ENCODE measurements at places on chromosomes 2 and 18. TPM values are rescaled to one million over a fixed set of nuclear protein-coding genes. Genes with fewer than 3 reads are reported as not detected.

The C2orf80 gene
- 0.97 TPM for polyA plus RNA-seq

The ESCO1 gene
- polyA plus RNA-seq: 3.3 TPM

The IL1R1 gene
- 0.19 TPM for polyA plus RNA-seq

The TSPYL6 gene
- polyA plus RNA-seq: not detected

The BABAM2 gene
- 12.1 TPM for polyA plus RNA-seq

The CIB4 gene
- not detected for polyA plus RNA-seq

The COL3A1 gene
- polyA plus RNA-seq: 0.06 TPM

The AQP4 gene
- 2.8 TPM for polyA plus RNA-seq

The FAM117B gene
- 4.0 TPM for polyA plus RNA-seq

The MARCHF4 gene
- polyA plus RNA-seq: 1.8 TPM

The CNDP2 gene
- 71.8 TPM for polyA plus RNA-seq

The UGT1A8 gene
- 0.03 TPM for polyA plus RNA-seq

The XIRP2 gene
- polyA plus RNA-seq: not detected

The RGPD3 gene
- 0.08 TPM for polyA plus RNA-seq

The PMS1 gene
- polyA plus RNA-seq: 13.1 TPM

The FBLN7 gene
- 0.88 TPM for polyA plus RNA-seq

The GREB1L gene
- 1.6 TPM for polyA plus RNA-seq

The CIDEA gene
- 0.06 TPM for polyA plus RNA-seq

The PDCD1 gene
- polyA plus RNA-seq: 1.5 TPM

The TXNDC2 gene
- polyA plus RNA-seq: 0.11 TPM

The GKN2 gene
- not detected for polyA plus RNA-seq

The OSR1 gene
- polyA plus RNA-seq: 0.05 TPM

The ANKRD30B gene
- not detected for polyA plus RNA-seq

The WNT6 gene
- not detected for polyA plus RNA-seq

The CYRIA gene
- polyA plus RNA-seq: 1.5 TPM

The CNRIP1 gene
- polyA plus RNA-seq: 5.0 TPM

The KYNU gene
- 0.09 TPM for polyA plus RNA-seq
